ENCODE measurements at places on chromosomes 13 and 19.
A peak's percentile ranks its signal among the peaks of the same experiment; 100 is the strongest.

DNA sequence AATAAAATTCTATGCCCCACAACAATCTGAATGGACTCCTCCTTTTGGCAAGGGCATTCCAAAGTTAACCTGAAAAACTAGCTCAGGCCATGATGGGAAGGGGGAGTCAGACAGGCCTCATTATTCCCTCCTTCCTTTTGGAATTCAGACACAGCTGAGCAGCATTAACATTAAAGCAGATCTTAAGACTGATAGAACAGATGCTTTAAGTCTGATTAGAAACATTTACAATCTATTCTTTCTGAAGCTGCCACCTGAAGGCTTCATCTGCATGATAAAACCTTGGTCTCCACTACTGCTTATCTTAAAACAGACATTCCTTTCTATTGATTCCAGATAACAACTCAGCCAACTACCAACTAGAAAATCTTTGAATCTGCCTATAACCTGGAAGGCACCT lies 98.9 kb downstream of the UGGT2 start:
- no peak for DNase-seq

GRCh38 chr13:114124921-114125320 lies 7.5 kb downstream of the RASA3 start:
- DNase-seq, result peak; percentile 88

- DNase-seq, result no peak
These were observed 266.8 kb downstream of the KCNRG start for GRCh38 chr13:50282016-50282415.

GRCh38 chr19:15136234-15136954 lies 29.2 kb downstream of the SYDE1 start:
- no peak for DNase-seq

GRCh38 chr13:50887151-50887550 lies 22.4 kb upstream of the RNASEH2B start:
- no peak for DNase-seq

DNA sequence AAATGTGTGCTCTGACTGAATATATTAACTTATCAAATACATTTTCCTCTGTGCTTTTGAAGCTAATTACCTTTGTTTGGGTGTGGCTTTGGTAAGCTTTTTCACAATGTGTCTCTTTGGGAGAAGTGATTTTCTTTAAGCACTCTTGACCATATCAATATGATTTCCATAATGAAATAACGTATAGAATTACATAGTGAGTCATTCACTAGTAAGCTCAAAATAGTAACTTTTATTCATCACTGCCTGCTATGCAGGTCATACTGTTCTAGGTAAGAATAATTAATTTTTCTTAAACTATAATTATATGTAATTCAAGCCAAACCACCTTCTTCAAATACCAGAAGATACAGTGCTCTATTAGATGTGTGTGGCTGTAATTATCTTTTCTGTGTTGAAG lies 480.7 kb downstream of the MYO16 start:
- no peak for DNase-seq

- no peak for DNase-seq
These were observed 41.0 kb downstream of the CELF5 start for GRCh38 chr19:3265432-3265831.

- peak; percentile 92 for DNase-seq
These were observed 46.7 kb downstream of the GAS6 start for GRCh38 chr13:113816946-113817859.

- no peak for DNase-seq
These were observed 15.4 kb downstream of the ANKRD24 start for GRCh38 chr19:4197625-4198466.

- DNase-seq, result no peak
These were observed at the start of gene PLEKHA4 for GRCh38 chr19:48868114-48868886. TSS of gene PLEKHA4 (minus strand) at chr19:48868617. CDS start at chr19:48867620, 997 bp downstream.

DNA sequence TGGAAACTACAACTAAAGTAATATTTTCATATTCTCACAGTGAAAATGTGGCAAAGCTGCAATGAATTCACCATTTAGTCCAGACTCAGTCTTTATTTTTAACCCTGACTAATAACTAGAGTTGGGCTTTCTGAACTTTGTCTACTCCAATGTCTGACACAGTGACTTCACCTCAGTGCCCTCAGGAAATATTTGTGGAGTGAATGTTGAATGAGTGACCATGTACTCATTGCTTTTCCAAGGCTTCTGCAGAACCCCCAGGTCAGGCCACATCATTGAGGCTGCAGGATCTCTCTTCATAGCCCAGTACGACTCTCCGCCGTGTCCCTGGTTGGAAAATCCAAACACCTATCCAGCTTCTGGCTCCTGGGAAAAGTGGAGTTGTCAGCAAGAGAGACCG lies 1.8 kb downstream of the ZNF175 start:
- DNase-seq, result no peak

DNA sequence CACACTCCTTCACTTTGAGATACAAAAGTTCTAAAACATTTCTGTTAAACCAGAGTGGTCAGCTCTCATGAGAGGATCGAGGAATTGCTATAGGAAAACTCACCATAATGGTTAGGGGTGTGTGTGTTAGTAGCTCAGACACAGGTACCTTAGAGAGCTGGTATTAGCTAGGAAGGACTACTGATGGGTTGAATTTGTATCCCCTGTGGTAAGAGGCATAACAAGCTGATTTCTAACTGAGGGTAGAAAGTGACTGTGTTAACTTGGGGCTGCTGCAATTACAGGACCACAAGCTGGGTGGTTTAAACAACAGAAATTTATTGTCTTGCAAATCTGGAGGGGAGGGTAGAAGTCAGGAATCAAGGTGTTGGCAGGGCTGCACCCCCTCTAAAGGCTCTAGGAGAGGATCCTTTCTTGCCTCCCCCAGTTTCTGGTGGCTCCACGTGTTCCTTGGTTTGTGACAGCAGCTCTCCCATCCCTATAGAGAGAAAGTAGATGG lies 17.4 kb downstream of the LEUTX start:
- no peak for DNase-seq

GRCh38 chr19:55809381-55810058 lies 22.3 kb downstream of the NLRP11 start:
- peak; percentile 65 for DNase-seq

- DNase-seq, result peak; percentile 88
These were observed 9.7 kb upstream of the GIPC1 start for GRCh38 chr19:14505488-14506239.

- DNase-seq, result no peak
These were observed 47.9 kb upstream of the ZNRF4 start for GRCh38 chr19:5407356-5407755.

- peak; percentile 50 for DNase-seq
These were observed 11.0 kb downstream of the SIGLEC11 start for GRCh38 chr19:49949742-49950589.

- no peak for DNase-seq
These were observed 819.8 kb downstream of the PCDH9 start for GRCh38 chr13:66410314-66410713.

DNA sequence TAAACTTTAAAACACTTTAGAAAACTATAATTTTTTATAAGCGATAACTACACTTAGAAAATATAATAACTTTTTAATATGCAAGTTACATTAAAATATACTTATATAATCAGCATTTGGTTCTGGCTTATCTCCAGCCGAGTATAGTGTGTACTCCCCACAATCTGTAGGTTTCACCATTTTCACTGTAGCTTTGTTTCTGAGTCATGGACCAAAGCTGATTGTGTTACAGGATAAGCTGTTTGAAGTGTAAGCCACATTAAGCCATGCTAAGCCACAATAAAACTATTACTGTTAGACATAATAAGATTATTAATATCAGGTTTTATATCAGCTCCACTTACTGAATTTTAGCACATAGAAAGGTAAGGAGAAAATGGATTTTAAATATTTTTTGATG lies 43.8 kb downstream of the CCDC122 start:
- no peak for DNase-seq

- DNase-seq, result peak; percentile 89
These were observed 14.0 kb upstream of the CELF5 start for GRCh38 chr19:3210347-3211017.

- no peak for DNase-seq
These were observed 69.7 kb downstream of the RASA3 start for GRCh38 chr13:114062754-114063153.

- no peak for DNase-seq
These were observed 17.3 kb downstream of the PLIN4 start for GRCh38 chr19:4500841-4501591.

All from activated effector memory CD4-positive, alpha-beta T cell treated with anti-CD3 and anti-CD28 coated beads, Interleukin-2, amount 50 U/mL, for 16 hours (primary cell).